ENCODE measurements at places on chromosomes 1 and 21.

DNA sequence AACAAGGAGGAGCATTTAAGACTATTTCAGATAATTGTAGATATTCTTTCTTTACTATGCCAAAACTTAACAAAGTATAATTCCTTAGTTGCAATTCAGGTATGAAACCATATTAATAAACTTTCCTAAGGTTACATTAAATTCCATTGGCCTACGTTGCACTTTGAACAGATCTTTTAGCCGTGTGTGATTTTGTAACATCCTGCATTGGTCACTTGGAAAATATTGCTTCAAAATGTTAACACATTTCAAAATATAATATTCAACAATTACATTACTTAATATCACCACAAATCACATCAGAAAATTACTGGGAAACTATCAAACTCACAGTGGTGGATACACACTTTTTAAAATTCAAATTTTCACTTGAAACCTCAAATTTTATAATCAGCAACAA is 20.2 kb downstream of the ETS2 start:
- no peak for DNase-seq

GRCh38 chr21:29487154-29487553 is 188.4 kb downstream of the BACH1 start:
- DNase-seq = no peak

GRCh38 chr1:109887884-109888283 is 22.8 kb upstream of the CSF1 start:
- DNase-seq = no peak

DNA sequence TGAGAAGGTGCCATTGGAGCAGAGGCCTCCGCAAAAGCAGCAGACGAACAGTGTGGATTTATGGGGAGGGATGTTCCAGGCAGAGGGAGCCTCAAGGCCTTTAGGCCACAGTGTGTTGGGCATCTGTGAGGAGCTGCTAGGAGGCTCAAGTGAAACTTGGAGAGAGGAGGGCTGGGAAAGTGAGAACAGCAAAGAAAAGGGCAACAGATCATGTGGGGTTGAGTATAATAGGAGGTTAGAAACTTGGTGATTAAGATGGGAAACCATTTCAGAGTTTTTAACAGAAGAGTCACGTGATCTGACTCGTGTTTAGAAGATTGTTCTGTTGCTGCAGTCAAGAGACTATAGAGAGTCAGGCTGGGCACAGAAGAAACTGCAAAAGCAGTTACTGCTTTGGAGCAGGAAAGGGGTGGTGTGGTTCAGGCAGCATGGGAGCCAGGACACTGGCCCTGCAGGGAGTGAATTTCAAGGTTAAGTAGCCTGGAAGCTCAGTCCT is 277.0 kb downstream of the DISC1 start:
- DNase-seq = no peak

- DNase-seq = no peak
These were observed 1.8 kb downstream of the PTTG1IP start for GRCh38 chr21:44871576-44872269.

GRCh38 chr1:212606395-212607205 is 2.0 kb upstream of the ATF3 start:
- peak; percentile 35 for DNase-seq

DNA sequence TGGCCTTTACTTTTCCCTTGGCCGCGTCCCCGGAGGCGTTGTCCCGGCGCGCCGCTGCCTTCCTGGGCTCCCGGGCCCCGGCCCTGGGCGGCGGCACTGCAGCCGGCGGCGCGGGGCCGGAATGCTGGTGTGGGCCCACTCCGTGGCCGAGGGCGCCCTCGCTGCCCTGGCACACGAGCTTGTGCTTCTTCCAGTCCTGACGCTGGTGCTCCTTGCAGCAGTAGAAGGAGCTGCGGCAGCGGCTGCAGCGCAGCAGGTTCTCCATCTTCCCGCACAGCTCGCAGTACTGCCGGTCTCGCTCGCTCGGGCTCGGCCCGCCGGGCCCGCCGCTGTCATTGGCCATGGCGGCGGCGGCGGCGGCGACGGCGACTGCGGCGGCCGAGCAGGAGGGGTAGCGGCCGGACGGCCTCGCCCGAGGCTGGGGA is 529 bp downstream of the EGLN1 start:
- peak; percentile 34 for DNase-seq

- no peak for DNase-seq
These were observed 336.4 kb downstream of the SMYD3 start for GRCh38 chr1:246170574-246171261.

DNA sequence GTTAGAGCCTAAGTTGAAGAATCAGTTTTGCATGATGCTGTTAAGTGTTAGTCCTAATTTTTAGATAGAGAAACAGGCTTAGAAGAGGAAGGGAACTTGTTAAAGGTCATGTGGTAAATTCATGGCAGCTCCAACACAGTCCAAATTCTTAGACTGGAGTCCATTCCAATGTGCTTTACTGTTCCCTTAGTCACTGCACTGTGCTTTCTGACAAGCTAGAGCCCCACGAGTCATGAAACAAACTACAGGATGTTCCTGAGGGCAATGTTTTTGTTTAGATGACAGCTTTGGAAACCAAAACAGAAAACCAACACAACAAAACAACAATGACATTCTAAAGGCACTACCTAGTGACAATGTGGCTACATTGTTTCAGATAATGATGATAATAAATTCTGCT is 23.1 kb upstream of the RGS4 start:
- DNase-seq = no peak

- no peak for DNase-seq
These were observed 87.8 kb downstream of the DNM3 start for GRCh38 chr1:171929121-171929520.
